ENCODE measurements at places on chromosomes 16 and 17.

DNA sequence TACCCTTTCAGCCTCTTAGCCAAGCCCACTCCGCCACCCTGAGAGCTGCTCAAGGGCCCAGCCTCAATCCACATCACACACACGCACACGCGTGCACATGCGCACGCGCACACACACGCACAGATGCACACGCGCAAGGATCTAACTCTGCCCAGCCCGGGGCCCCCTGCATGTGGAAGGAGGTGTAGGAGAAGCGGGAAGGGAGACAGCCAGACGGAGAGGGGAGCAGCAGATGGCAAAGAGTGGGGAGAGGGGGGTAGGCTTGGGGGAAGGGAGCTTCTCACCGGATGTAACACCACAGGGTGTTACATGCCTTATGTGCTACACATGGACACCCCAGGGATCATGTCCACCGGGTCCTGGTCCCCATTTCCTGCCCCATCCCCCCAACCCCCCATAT lies 15.3 kb downstream of the DLG4 start:
- DNase-seq, result no peak

DNA sequence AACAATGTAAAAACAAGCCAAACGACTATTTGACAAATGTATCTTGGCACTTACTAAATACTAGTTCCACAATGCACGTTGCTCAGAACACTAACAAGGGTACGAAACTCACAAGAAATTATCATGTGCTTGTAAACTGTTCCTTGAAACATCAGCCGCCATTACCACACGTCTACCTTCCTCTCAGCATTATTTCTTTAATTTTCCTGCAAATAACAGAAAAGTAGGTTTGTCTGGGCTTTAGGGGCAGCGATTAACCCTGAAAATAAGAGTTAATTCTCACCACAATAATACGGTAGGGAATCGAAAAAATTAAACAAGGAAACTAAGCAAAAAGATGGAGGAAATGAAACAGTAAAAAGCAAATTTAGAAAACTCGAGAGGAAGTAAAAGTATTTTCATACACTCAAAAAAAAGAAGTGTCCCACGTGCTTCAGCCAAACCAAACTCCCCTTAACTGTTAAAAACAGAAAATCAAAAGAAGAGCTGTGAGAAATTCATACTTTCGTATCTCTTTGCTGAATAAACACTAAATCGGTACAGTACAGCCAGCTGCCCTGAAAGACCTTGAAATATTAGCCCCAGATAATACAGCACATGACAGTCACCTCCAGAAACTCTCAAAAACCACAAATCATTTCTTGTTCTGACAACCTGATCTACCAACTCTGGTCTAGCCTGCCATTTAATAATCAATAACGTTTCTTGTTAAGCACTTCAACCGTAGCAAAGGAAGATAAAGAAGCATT lies 1.2 kb downstream of the ARHGAP17 start:
- no peak for DNase-seq

DNA sequence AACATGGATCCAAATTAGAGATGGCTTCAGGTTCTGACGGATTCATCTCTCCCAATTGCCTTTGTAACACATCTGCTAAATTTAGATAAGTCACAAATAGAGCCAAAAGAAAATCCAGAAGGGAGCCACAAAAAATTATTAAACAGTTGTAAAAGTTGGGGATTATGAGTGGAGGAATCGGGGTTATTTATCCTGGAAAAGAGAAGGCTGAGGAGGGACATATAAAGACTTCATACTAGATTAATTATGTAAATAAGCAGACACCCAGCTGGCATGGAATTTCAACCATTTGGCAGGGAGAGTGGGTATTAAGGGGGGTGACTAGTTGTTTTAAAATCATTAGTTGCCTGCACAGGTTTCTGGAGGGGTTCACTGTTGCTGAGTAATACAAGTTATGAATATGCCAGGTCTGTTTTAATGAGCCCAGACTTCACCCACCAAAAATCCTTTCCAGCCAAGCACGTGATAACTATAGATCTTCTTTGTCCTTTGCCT lies 89.6 kb downstream of the CDH13 start:
- no peak for DNase-seq

DNA sequence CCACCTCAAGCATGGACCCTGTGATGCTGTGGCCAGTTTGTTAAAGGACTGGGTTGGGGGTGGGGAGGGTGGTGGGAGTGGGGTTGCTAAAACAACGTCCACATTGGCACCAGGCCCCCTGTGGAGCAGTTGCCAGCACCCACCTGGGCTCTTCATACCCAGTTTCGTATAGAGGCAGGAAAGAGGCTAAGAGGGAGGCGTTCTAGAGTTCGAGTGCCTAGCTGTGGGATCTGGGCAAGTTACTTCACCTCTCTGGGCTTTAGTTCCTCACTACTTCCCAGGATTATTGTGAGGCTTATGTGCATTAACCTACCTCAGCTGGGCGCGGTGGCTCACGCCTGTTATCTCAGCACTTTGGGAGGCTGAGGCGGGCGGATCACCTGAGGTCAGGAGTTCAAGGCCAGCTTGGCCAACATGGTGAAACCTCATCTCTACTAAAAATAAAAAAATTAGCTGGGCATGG lies 1.4 kb downstream of the MFAP4 start:
- no peak for DNase-seq

DNA sequence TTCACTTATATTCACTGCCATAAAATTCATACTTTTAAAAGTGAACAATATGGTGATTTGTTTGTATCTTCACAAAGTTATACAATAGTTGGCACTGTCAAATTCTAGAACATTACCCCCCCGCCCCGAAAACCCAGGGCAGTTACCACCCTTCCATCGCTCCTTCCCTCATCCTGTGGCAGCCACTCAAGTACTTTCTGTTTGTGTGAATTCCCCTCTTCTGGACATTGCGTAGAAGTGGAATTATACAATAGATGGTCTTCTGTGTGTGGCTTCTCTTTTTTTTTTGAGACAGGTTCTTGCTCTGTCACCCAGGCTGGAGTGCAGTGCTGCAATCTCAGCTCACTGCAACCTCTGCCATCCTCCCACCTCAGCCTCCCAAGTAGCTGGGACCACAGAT lies 58.6 kb downstream of the SPECC1 start:
- no peak for DNase-seq

DNA sequence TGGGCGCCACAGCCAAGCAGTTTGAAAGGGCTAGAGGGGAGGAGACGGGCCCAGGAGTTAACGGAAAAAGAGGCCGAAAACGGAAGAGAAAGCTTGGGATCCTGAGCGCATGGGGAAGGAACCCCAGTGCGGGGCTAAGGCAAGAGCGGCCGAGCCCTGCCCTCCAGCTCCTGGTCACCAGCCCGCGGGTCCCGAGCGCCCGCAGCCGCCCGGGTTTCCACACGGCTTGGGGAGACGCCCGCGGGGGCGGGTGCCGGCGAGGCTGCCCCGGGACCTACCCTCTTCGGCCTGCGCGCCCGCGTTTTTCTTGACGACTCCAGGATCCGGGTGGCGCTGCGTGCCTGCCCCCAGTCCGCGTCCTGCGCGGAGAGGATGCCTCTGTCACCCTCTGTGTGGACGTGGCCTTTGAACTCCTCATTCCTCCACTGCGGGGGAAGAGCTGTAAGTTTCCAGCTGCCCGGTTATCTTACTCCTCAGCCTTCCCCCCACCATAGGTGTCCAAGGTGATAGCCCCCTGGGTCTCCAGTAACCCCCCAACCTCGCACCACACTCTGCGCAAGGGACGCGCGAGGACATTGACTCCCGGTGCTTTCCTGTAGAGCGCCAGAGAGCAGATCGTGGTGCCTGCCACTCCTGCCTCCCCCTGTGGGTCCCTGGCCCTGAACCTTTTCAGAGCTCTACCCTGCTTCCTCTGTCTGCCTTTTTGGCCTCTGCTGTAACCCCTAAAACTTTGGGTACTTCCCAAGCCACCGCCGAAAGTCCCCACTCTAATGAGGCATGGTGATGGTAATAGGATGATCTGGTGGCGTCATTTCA lies 1.7 kb upstream of the CDH11 start:
- DNase-seq, result peak; percentile 86

- DNase-seq, result no peak
These were observed 21.9 kb downstream of the C16orf95 start for GRCh38 chr16:87295259-87295658.

DNA sequence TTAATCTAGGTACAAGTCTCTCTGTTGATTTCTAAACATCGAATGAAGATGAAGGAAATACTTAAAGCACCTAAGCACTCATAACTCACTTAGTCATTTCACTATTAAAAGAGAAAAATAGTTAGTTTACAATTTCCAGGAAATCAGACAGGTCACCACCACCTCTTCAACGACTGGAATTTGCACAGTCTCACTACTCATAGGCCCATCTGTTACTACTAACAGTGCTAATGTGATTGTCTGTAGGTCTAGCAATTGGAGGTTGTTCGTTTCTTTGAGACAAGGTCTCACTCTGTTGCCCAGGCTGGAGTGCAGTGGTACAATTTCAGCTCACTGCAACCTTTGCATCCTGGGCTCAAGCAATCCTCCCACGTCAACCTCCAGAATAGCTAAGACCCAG lies 444.6 kb downstream of the MAF start:
- no peak for DNase-seq

GRCh38 chr16:51407199-51407598 lies 256.1 kb upstream of the SALL1 start:
- DNase-seq, result peak; percentile 23

DNA sequence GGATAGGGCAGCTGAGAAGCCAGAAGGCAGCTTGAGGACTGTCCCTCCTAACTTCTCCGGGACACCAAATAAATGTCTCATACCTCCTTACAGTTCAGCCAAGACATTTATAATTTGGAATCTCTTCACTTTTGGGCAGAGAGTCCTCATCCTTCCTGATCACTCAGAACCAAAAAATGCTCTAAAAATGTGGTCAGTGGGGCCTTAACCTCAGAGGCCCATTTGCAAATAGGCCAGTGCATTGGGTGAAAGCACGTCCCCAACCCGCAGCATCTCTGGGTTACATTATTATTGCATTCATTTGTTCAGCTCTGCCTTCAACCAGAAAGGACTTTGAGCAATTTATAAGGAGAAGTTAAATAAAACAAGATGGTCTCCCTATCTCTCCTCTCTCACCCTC lies 112.4 kb upstream of the IRX3 start:
- DNase-seq, result no peak

DNA sequence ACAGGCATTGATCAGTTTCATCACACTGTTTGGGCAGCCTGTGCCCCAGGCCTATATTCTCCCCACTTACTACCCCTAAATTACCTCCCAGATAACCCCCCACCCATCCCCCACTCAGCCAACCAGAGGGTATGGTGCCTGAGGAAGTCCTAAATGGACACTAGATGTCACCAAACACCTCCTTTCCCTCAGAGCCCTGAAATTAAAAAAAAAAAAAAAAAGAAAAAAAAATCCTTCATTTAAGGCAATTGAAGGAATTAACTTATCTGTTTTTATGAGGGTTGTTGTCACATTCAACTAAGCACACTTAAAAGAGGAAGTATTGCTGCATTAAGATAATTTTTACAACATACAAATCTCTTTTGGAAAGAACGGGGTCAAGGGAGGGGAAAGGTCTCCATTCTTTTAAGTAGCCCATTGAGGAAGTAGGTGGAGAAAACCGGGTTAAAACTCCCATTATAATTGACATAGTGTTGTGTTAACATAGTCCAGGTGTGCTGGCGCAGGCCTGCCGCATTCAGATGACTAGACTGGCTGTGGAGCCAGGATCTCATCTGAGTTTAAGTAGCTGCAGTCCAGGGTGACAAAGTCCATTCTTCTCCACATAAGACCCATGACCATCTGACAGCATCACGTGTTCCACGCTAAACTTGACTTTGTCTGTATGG lies 46.3 kb downstream of the SNX11 start:
- peak; percentile 45 for DNase-seq

GRCh38 chr16:66227766-66228530 lies 138.5 kb upstream of the CDH5 start:
- DNase-seq, result no peak

DNA sequence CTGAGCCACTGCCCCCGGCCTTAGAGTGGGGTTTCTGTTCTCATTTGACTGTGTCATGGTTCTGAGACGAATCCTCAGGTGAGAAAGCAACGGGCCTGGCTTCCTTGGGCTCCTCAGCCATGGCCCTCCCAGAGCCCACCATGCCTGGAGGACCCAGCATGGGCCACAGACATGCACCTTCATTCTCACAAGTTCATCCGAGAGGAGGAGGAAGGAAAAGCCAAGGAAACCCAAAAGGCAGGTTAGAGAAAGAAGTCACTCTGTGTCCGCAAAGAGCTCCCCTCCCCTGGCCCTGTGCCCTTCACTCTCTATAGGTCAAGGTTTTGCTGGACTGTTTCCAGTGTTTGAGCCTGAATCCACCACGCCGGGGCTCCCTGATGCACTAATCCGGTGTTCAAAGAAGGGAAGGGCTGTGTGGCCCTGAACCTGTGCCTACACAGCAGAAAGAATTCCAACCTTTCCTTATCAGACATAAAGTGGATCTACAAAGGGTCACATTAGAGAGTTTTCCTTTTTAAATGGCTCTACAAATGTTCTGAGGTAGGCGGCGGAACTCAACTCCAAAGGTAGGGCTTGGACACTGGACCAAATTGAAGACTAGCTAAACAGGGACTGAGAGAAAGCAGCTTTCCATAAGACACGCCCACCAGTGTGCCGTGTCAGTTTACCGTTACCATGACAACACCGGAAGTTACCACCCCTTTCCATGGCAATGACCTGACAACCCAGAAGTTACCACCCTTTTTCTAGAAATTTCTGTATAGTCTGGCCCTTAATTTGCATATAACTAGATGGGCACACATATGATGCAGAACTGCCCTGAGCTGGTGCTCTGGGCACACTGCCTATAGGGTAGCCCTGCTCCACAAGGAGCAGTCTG lies 15.9 kb upstream of the PECAM1 start:
- no peak for DNase-seq

GRCh38 chr16:22397464-22397863 lies 23.0 kb upstream of the CDR2 start:
- DNase-seq, result no peak

DNA sequence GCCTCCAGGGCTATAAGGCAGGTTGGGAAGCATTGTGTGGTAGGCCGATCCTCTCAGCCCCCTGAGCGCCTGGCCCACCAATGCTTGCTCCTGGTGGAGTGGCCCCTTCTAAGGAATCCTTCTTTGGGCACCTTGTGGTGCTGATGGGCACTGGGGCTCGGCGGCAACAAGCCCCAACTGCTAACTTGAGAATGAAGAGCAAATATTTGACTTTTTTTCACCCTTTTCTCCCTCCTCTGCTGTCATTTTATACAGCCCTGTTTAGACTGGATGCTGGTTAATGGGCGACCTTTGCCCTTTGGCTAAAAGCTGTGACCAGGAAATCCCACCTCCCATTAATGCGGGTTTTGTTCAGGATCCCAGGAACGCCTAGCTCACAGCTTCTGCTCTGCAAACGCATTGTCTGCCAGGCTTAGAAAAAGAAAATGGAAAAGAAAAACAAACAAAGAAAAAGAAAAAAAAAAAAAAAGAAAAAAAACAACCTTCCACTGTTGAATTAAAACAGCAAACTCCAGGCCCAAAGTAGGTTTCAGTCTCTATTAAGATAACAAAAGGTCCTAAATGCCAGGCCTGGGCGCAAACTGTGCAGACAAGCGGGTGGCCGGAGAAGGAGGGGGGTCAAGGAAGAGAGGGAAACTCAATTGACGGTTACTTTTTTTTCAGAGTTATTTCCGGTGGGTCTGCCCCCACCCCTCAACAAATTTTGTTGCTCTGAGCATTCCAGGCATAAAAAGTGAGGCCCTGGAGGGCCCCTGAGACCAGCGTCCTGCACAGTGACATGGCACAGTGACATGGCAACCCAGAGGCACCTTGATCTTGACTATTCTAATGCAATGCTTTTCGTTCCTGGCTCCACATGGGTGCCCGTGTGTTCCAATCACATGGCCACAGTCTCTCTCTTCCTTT lies 301.4 kb downstream of the MAF start:
- DNase-seq, result peak; percentile 35

- DNase-seq, result no peak
These were observed 933 bp downstream of the CCR7 start for GRCh38 chr17:40564195-40564882.

GRCh38 chr17:57071991-57072944 lies 12.8 kb upstream of the AKAP1 start:
- DNase-seq, result no peak
